ENCODE measurements at places on chromosomes 12 and 14. TPM values are rescaled to one million over a fixed set of nuclear protein-coding genes. Genes with fewer than 3 reads are reported as not detected.

- no peak for ATAC-seq
Observed at GRCh38 chr12:102602521-102602920, 122.2 kb upstream of the IGF1 start.

- no peak for ATAC-seq
Observed at GRCh38 chr12:26704684-26705460, 128.1 kb downstream of the ITPR2 start.

DNA sequence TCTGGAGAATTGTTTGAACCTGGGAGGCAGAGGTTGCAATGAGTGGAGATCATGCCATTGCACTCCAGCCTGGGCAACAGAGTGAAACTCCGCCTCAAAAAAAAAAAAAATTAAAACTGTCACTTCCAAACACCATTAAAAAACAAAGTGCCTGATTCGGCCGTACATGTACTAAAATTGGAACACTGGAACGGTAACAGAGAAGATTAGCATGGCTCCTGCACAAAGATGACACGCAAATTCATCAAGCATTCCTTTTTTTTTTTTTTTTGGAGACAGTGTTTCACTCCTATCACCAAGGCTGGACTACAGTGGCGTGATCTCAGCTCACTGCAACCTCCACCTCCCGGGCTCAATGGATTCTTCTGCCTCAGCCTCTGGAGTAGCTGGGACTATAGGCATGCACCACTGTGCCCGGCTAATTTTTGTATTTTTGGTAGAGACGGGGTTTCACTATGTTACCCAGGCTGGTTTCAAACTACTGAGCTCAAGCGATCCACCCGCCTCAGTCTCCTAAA is 40.2 kb upstream of the SINHCAF start:
- no peak for ATAC-seq

- ATAC-seq: no peak
Observed at GRCh38 chr14:74938531-74939495, 15.8 kb upstream of the RPS6KL1 start.

DNA sequence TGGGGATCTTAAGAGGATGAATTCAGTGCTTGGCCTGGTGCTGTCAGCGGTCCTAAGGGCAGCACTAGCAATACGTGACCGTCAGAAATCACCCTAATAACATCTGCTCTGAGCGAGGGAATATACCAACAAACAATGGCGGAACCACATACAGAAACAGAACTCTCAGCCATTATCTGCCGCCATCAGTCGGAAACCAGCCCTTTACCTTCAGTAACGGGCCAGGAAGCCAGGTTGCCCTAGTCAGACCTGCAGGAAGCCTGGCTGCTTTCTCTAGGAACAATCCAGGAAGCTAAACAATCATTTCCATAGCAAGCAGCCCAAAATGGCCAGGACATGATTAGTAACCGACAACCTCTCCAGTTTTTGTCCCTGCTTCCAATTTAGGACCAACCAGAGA is 5.6 kb downstream of the CDCA4 start:
- no peak for ATAC-seq

DNA sequence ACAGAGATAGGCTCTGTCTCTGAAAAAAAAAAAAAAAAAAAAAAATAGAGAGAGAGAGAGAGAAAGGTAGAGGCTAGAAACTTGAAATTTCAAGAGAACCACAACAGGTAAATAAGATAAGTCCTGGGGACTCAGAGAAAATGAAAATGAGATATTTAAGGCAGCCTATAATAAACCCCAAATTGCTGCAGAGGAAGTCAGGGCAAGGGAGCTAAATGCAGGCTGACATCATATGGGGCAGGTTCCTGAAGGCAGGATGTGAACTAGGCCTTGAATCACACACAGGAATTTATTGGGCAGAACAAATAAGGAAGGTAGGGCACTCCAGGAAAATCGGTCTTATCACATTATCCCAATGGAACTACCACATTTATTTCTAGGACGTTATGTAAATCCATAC is 54.9 kb upstream of the NUDT4 start:
- no peak for ATAC-seq

The OR6C3 gene
- total RNA-seq: not detected

The RD3L gene
- 0.52 TPM for total RNA-seq

DNA sequence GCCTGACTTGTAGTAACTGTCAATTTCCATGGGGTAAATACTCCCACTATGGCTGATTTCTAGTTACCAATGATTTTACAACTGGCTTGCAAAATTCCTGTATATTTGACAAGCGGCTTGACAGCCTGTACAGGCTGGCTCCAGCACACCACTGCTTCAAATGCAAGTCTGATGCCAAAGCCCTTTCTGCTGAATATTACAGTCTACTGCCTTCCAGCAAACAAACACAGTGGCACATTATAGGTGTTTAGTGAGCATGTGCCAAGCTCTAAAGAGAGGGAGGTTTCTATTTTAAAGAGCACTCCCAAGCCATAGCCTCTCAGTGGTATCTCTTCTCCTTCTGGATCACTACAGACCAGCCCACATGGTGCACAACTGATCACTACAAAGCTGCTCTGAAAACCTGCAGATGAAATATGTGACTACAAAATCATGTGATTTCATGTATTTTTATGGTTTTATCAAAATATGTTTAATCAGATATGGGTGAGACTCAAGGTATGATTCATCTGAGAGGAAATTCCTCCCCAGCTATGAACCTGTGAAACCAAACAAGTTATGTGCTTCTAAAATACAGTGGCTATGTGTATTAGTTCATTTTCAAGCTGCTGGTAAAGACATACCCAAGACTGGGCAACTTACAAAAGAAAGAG is 101.5 kb downstream of the RPAP3 start:
- ATAC-seq: no peak

The GPR33 gene
- not detected for total RNA-seq

DNA sequence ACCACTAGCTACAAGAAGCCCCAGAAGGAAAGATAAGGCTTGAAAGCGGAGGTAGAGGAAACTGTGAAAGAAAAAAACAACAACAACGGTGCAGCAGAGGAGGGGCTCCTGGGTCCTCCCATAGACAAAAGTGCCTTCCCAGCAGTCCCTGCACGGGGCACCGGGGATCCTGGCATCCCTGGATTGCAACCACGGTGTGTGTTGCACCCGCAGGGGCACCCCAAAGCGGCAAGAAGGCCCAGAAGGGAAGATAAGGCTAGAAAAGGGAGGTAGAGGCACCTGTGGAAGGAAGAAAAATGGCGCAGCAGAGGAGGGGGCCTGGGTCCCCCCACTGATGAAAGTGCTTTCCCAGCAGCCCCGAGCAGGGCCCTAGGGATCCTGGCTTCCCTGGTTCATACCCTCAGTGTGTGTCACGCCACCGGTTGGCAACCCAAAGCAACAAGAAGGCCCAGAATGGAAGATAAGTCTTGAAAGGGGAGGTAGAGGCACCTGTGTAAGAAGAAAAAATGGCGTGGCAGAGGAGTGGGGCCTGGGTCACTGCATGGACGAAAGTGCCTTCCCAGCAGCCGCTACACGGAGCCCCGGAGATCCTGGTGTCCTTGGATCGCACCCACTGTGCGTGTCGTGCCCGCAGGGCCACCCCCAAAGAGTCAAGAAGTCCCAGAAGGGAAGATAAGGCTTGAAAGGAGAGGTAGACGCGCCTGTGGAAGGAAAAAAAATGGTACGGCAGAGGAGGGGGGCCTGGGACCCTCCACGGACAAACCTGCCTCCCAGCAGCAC is 281.0 kb downstream of the ALG10 start:
- ATAC-seq: no peak

The VTI1B gene
- 54.1 TPM for total RNA-seq

The WNT1 gene
- 0.24 TPM for total RNA-seq

DNA sequence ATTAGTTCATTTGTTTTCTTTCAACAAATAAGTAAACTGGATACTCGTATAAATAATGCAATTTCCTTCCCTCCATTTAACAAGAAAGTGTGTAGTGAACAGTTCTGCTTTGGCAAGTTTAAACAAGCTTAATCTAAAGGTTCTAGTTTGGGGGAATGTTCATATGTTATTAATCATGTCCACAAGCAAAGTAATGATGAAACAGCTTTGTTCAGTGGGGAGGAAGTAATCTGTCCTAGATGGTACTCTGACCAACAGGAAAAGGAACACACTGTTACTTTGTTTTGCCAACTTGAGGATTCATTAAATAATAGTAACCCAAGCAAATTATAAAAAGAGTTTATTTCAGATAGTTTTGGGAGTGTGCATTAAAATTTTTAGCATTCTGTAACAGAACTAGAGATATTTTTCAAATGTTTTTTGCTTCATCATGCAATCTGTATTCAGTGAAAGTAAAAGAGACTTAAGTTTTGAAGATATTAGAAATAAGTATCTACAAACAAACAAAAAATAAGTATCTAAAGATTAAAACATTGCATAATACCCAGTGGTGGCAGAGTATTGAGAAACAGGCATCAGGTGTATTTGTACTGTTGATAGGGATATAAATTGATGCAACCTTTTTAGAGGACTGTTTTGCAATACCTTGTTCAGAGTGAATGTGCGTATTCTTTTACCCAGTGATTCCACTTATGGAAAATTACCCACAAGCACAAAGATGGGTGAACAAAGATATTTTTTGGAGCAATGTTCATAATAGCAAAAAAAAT is 61.1 kb downstream of the RAB35 start:
- ATAC-seq: no peak

GRCh38 chr12:50103767-50104321 is at the start of gene GPD1:
GPD1 (plus strand) TSS chr12:50104008; CDS start chr12:50104051, 43 bp downstream.
- ATAC-seq: peak; percentile 87

DNA sequence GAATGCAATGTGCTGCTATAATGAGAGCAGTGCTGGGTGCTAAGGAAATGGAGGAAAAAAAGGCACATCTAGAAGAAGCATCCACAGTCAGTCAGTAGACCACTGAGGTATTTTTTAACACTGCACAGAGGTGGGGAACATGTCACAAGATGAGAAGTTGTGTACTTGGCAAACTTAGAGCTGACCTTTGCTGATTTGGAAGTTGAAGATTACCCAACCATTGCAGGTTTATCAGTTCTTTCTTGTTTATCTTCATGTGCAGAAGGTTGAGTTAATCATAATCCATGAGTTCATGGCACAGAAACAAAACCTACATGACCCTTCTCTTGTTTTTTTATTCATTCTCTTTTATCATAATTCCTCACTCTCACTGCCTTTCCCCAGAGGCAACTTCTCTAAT is 3.2 kb upstream of the PAH start:
- ATAC-seq: no peak

The OR10G3 gene
- 0.38 TPM for total RNA-seq

- peak; percentile 61 for ATAC-seq
Observed at GRCh38 chr12:131047789-131048610, 94.3 kb downstream of the ADGRD1 start.
